ENCODE measurements at places on chromosomes 11 and 22.

DNA sequence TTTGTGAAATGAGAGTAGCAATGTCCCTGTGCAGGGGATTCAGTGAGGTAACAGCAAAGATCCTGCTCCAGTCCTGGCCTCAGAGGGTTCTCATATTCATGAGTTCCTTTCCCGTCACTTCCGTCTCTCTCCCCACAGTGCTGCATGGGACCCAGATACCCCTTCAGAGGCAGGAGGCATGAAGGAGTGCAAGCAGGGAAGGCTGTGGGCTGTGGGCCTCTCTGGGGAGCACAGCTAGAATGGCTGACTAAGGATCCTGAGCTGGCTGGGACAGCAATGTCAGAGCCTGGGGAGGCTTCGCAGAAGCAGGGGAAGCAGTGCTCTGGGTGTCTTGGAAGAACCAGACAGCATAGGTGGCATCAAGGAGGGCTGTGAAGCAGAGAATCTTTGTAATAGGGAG is 13.0 kb downstream of the PKNOX2 start:
- DNase-seq = no peak

GRCh38 chr11:11569936-11570491 is 51.8 kb downstream of the GALNT18 start:
- DNase-seq = peak; percentile 84

DNA sequence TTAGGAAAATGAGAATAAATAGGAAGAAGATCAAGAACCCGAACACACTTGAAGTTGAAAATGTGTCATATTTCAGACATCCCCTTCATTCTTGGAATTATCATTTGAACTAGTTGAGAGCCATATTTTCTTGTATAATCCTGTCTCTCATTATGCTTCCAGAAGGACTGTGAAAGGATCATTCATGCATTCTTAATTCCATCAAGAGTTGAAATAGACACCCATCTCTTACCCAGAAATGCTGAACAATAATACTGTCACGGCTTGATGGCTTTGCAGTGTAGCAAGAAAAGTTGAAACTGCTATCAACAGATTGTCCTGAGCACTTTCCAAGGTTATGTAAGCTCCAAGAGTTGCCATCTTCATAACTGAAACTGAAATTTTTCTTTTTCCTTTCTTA is 79.7 kb downstream of the ARHGAP42 start:
- no peak for DNase-seq

DNA sequence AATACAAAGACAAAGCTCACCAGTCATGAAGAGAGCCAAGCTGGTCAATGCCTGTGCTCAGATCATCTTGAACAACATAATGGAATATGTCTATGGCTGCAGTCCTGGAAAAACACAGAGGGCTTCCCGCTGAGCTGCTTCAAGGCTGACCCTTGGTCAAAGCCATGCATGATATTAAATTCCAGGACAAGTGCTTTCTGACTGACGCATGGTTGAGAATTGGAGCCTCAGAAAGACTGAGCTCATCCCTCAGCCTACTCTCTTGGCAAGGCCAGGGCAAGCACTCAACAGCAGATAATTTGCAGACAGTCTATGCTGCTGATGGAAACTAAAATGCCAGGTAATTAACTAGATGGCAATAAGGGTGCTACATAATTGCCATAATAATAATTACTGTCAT is 89.2 kb downstream of the GALNT18 start:
- peak; percentile 39 for DNase-seq

DNA sequence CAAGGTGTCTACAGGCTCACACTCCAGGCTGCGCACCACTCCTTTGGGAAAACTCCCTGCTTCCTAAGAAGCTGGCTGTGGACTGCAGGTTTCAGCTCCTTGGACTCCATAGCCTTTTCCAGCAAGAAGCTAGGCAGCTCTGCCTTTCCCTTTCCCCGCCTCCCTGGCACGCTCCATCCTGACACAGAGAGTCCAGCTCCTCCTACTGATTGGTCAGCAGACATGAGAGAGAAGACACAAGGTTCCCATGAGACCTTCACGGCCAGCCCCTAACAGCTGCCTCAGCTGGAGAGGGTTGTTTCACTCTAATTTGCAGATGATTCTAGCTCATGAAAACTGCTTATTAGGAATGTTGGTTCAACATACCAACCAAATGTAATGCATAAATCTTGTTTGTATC is 27.6 kb downstream of the TENM4 start:
- peak; percentile 96 for DNase-seq
